ENCODE measurements at places on chromosomes 3 and 15.

- no peak for DNase-seq
Measured at GRCh38 chr3:48692551-48692950, 6.8 kb upstream of the NCKIPSD start.

GRCh38 chr3:54949491-54950044 is 21.7 kb upstream of the LRTM1 start:
- no peak for DNase-seq

DNA sequence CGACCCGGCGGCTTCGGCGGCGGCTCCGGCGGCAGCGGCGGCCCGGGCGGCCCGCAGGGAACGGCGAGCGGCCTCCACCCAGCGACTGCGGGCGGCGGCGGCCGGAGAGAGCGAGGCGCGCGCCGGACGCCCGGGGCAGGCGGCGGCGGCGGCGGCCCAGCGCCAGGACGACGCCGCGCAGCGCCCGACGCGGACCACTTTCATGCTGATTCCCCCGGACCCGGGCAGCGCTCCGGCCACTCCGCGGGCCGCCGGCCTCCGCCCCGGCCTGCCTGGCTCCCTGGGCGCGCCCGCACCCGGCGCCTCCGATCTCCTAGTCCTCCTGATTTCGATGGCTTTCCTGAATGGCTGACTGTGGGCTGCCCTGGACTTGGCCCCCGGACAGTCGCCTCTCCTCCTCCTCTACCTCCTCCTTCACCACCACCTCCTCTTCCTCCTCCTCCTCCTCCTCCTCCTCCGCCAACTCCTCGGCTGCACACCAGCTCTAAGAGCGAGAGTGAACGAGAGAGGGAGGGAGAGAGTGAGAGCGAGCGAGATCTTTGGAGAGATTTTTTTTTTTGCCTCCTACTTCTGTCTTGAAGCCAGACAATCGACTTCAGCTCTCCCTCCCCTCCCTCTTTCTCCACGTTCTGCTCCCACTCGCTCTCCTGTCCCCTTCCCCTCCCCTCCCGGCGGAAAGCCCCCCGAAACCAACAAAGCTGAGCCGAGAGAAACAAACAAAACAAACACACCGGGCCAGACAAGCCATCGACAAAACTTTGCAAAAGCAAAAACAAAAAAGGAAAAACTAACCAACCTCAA is 844 bp downstream of the NR2F2 start:
- DNase-seq = no peak

DNA sequence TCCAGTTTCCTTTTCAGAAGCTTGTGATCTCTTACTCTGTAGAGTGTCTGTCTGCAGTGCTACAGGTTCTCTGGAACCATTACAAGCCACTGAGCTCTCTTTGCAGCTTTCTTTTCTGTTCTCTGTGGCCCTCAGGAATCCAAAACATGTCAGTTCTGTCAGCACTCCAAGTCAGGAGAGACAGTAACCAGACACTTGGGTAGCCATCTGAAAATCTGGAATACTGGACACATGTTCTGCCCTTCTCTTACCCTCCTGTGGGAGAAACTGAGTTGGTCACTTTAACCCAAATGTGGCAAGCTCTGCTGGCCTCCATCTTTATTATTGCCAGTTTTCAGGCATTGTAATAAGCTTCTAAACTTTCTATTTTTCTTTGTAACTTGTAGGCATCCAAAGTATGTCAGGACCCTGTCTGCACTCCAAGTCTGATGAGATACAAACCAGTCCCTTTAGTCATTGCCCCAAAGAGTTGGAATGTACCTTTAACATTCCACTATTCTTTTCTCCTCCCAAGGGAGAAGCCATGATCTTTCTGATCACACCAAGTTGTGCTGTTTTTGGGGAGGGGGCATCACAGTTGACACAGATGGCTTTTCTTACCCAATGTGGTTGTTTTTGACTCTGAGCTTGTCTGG is 183.7 kb downstream of the DPH6 start:
- no peak for DNase-seq

DNA sequence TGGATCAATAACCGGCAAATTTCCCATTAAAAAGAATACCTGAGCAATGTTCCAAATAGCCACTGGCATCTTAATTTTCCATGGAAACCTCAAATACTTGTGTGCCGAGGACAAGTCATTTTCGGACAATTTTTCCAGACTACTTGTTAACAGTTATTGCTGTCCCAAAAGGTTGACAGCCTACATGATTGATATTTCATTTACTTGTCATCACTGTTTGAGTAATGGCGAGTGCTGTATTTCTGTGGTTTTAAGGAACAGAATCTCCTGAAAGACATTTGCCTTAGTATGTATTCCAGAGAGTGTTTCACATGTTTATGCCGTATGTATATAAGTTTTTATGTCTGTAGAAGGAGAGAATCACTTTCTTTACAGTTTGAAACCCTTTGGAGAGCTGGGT is 36.7 kb downstream of the MAP2K5 start:
- no peak for DNase-seq

GRCh38 chr3:180070925-180071324 is 34.2 kb upstream of the PEX5L start:
- no peak for DNase-seq

- DNase-seq = no peak
Measured at GRCh38 chr15:90420451-90420850, 32.4 kb downstream of the IQGAP1 start.

GRCh38 chr15:41480396-41481140 is 13.1 kb upstream of the ITPKA start:
- DNase-seq = no peak

DNA sequence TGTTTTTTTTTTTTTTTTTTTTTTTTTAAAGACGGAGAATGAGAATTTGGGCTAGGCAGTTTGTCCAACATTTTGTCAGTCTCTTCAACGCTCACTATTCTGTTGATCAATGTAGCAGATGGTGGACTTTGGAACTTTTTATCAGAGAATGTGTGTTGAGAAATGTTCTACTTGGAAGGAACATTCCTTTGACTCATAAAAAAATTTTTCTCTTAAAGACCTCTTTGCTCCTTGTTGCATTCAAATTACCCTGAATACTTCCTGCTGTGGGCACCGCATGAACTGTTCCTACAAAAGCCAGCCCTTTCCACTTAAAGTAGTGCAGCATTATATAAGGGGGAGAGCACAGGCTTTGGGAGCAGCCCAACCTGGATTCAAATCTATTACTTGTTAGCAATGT is 182.9 kb downstream of the AKAP13 start:
- no peak for DNase-seq

DNA sequence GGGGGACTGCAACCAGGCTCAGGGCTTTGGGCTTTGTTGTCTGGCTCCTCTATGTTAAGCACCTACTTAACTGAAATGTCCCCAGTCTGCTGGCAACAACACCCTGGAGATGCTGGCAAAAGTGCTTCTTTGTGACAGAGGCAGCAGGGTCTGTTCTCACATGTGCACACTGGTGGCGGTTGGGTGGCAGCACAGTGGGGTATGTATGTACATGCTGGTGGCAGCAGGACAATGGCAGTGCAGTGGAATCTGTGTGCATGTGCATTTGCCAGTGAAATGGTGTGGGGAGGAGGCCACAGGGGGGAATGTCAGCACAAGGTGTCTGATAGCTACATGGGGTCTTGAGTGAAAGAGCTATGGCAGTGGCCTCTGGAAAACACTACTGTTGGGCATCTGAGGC is 830.3 kb downstream of the DIPK2A start:
- no peak for DNase-seq

DNA sequence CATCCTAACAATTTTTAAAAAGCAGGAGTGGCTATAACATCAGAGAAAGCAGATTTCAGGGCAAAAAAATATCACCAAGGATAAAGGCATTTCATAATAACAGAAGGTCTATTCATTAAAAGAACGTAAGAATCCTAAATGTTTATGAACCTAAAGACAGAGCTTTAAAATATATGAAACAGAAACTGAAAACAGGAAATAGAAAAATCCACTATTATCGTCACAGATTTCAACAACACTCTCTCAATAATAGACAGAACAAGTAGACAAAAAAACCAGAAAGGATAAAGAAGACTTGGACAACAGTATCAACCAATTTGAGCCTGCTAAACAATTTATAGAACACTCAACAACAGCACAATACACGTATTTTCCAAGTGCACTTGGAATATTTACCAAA is 71.4 kb downstream of the FBXL22 start:
- no peak for DNase-seq

DNA sequence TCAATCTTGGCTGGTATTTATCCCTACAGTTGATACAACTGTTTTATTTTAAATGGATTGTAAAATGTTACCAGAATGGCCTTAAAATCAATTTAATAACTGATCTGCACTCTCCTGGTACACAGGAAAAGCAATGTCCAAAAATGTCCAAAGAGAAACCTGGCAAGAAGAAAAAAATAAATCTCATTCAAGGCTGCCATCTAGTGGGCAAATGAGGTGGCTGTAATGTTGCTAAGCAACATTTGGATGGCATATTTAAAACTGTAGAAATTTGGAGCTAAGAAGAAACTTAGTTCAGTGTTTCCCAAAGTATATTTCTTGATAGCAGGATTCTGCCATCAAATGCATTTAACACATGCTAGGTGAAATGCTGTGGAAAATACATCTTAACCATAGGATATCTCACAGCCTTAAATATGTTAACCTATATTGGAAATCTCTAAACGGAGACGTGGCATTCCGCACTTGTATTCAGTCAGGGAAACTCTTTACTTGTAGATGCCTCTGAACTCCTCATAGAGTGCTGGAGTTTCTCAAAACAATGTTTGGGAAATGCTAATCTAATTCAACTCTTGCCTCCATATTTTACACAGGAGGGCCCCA is 216.8 kb downstream of the ERC2 start:
- DNase-seq = no peak

- no peak for DNase-seq
Measured at GRCh38 chr3:187808527-187808895, 63.2 kb upstream of the BCL6 start.

- no peak for DNase-seq
Measured at GRCh38 chr3:9681011-9681722, 22.5 kb upstream of the CPNE9 start.

GRCh38 chr15:30824518-30825195 is 79.1 kb upstream of the FAN1 start:
- DNase-seq = no peak

- no peak for DNase-seq
Measured at GRCh38 chr15:100050877-100051786, 290.6 kb downstream of the ADAMTS17 start.

- DNase-seq = no peak
Measured at GRCh38 chr3:14767245-14768051, 51.3 kb upstream of the FGD5 start.

- no peak for DNase-seq
Measured at GRCh38 chr3:15989419-15989818, 185.1 kb upstream of the GALNT15 start.

- DNase-seq = no peak
Measured at GRCh38 chr15:41490355-41490754, 3.3 kb upstream of the ITPKA start.

GRCh38 chr3:62246094-62246493 is 127.3 kb downstream of the FEZF2 start:
- no peak for DNase-seq

DNA sequence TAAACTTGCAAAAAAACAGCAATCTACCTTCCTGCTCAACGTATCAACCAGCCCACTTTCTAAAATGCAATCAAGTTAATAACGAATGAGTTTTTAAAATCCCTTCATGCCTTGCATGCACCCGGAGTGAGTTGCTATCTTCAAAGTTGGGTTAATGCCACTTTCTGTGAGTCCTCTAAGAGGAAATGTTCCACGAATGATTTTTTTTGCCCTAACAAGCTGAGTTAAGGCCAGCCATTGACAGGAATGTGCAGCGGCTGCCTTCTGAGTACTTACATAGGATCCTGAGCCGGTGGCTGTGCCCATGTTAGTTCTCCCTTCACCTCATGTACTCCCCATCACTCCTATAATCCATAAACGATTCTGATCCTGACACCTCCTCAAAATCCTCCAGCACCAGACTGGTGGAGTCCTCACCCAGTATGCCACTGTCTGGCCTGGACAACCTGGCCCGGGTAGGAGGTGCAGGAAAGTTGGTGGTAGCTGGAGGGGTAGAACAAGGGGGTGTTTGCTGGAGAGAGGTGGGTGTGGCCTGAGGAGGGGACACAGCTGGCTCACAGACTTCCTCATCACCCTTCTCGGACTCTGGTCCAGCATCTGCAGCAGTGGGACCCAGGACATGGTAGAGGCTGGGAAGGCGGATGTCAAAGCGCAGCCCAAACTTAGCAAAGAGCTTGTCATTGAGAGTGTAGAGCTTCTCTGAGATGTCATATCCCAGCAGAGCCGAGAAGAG is 12.4 kb downstream of the POPDC2 start:
- no peak for DNase-seq

DNA sequence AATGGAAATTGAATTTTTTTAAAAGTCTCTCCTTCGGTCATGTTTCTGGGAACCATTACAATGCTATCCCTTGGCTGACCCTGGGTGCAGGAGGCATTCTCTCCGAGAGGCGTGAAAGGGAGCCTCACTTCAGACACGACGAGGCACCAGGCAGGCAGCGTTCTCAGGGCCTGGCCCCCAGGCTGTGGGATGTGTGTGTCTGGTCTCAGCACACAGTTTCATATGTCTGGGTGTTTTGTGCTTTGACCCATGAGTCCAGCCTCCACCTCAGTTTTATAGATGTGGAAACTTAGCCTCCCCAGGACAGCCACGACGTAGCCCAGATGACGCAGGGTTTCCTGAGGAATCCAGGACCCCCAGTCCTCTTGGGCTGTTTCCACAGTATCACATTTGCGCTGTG is 34.0 kb downstream of the FGD5 start:
- no peak for DNase-seq

GRCh38 chr3:187518616-187519015 is 150.4 kb downstream of the RTP4 start:
- DNase-seq = no peak

DNA sequence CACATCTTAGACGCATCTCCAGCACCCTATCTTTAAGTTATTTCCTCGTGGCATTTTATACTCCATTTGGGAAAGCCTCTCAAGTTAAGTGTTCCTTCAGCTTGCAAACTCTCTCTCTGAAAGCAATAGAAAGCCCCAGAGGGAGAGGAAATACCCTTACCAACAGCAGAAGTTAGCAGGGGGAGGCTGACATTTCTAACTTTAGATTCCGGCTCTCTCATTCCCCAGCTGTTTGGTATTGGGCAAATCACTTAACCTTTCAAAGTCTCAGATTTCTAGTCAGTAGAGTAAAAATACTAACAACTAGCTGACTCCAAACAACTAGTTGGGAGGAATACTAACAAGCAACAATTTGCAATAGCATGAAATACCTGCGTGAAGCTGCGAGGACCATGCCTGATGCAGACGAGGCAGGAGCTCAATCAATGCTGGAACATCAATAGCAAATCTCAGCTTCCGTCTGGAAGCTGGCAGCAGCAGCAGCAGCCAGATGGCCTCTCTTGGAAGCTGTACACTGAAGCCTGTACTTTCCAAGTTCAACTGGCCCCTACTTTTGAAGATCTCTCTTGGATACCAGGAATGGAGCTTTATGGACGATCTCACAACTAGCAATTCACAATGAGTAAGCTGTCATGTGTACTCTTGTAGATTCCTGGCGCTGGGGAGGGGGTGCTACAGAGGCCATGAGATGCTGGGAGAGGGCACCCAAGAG is 47.8 kb downstream of the THBS1 start:
- DNase-seq = no peak

DNA sequence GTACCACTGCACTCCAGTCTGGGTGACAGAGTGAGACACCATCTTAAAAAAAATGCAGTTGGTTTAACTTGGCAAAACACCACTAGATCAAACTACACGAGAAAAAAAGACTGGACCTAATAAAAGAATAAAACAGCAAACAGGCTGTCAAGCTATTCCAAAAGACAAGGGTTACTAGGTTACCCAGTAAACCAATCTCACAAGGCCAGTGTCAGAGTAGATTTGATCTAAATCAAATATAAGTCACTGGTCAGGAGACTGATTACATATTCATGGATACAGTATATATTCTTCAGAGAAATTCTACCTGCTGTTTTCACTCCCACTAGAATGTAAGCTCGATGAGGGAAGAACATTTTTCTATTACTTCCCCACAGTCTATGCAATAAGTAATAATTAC is 2.5 kb upstream of the GANC start:
- DNase-seq = no peak

Data from activated CD4-positive, CD25-positive, alpha-beta regulatory T cell treated with anti-CD3 and anti-CD28 coated beads, Interleukin-2, amount 50 U/mL, for 72 hours (primary cell).